ENCODE measurements at places on chromosomes 13 and 19. TPM values are rescaled to one million over a fixed set of nuclear protein-coding genes. Genes with fewer than 3 reads are reported as not detected.
A peak's percentile ranks its signal among the peaks of the same experiment; 100 is the strongest.

DNA sequence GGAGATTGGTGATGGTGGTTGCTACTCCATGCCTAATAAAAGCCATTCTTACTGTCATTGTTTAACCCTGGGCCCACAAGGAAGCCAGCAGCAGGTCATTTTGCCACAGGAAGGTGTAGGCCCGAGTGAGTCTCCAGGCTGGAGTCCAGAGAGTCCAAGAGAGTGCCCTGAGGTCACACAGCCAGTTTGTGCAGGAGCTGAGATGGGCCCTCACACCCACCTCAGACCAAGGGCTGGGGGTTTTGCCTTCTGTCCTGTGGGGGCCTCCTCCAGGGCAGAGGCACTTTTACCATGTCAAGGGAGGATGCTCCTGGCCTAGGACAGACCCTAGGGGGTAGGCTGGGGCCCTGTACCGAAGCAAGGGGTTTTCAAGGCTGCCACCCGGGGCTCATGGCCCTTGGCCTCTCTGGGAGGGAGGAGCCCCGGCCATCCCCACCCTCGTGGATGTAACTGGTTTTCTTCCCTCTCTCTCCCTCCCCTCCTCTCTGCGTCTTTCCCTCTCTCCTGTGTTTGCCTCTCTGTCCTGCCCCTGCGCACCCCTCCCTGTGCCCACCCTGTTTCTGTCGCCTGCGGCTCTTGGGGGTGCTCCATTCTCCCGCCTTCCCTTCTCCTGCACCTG is 8.0 kb downstream of the CYTH2 start:
- no peak for DNase-seq

Gene CABP5
- not detected for total RNA-seq

Gene TARM1
- not detected for total RNA-seq

DNA sequence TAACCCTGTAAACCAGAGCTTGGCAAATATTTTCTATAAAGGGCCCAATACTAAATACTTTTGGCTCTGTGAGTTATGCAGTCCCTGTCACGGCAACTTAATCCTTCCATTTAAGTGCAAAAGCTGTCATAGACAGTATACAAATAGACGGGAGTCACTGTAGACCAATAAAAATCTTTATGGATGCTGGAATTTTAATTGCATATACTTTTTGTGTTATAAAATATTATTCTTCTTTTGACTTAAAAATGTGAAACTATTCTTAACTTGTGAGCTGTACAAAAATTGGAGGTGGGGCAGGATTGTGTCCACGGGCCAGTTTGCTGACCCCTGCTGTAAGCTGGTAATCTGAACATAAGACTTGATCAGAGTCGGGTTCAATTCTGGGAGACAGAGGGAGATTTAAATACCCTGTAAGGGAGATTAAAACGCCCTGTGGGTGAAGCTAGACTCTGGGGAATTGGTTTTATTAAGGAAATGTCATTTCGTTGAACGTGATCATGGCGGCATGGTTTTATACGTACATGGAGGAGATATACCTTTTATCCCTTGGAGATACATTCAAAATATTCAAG is 21.7 kb downstream of the TNFSF14 start:
- DNase-seq: no peak

- peak; percentile 86 for DNase-seq
Measured at GRCh38 chr19:10085641-10086590, at the start of gene SHFL. Gene SHFL, plus strand, starts transcription at chr19:10086317. Its CDS starts 111 bp downstream, at chr19:10086428.

DNA sequence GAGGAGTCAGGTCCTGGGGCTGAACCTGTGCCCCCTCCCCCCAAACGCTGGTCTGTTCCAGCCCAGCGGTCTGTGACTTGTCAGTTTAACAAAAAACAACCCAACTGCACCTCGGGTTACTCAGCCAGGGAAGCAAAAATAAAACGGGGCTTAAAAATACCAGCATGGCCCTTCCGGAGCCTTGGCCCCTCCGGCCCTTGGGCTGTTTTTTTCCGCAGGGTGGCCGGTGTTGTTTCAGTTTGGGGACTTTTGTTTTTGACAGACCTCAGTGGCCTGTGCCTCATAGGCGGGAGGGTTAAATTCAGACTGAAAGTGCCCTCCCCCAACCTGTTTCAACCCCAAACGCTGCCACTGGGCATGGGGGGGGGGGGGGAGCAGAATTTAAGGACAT is 4.0 kb downstream of the TCF3 start:
- DNase-seq: no peak

- no peak for DNase-seq
Measured at GRCh38 chr19:7468840-7469239, 20.0 kb downstream of the PEX11G start.

- peak; percentile 89 for DNase-seq
Measured at GRCh38 chr19:19490214-19490968, 25.0 kb downstream of the TSSK6 start.
